Spleen (tissue), 13 donors: ENCODE measurements at places on chromosomes 1 and 21.

DNA sequence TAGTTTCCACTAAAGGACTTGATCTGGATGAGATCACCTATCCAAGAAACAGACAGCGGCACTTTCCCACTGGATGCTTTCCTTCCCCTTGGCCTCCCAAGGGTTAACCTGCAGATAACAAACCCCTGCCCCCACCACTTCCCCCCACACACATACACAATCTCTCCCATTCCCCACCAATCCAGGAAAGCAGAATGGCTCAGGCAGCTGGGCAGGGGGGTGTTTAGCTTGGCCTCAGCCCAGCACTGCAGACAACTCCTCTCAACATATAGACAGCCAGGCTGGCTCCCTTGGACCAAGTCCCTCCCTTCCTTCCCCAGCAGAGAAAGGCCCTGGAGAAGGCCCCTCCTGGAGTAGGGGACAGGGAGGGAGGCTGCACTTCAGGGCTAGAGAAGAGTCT lies 24.6 kb downstream of the PLEKHA6 start:
- no peak for DNase-seq

DNA sequence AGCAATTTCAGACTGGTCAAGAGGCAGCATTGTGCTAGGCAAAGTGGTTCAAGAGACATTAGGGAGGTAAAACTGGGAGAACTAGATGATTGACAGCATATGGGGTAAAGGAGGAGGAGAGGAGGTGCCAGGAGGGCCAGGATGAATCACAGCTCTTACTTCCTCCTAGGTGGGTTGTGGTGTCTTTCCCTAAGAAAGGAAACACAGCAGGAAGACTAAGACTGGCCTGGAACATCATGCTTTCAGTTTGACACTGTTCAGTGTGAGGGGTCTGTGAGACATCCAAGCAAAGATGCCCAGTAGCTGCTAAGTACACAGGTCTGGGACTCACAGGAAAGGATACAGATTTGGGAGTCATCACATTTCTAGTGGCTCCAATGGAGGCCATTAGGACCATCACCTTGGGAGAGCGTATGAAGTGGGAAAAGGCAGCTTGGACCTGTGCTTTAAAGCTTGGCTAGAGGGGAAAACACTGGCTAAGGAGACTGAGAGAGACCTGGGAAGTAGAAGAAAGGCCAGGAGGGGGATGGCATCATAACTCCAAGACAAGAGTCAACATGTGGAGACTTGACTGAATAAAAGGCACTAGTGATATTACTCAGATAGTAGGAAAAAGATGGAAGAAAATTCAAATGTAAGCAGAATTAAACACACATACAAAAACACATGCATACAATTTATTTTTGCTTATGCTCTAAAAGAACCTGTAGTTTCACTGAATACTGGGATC lies 17.3 kb downstream of the CD58 start:
- DNase-seq = no peak

DNA sequence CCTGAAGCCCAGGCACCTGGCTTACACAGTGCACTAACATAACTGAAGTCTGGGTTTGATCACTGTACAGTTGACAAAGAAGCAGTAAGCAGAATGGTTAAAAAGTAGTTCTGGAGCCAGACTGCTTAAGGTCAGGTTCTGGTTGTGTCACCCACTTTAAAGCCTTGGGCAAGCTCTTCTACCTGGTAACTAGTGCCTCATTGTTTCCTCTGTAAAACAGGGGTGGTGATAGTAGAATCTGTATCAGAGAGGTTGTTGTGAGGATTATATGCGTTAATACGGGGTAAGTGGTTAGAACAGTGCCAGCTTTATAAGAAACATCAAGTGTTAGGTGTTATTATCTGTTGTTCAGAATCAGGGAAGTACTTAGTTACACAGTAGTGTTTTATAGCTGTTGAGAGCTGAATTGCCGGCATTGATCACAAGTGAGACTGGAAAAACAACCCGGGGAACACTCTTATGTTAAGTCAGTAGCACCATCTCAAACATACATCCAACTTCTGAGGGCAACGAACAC lies 3.7 kb downstream of the BACH1 start:
- DNase-seq = no peak

DNA sequence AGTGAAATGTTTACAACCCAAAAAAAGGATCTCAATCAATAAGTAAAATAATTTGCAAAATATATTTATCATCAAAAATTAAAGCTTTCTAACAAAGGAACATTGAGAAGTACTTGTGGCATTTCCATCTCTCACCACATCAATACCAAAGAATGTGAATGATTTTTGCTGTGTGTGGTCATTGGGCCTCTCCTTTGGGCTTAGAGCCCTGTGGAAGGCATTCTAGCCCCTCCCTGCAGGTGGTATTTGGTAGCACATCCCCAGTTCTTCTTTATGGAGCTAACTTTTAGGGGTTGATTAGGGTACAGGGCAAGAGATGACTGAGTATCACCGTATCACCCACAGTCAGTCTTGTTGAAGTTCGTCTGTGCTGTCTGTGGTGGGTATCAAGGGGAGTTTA lies 294.1 kb upstream of the SGIP1 start:
- no peak for DNase-seq

GRCh38 chr1:150183061-150183460 lies 33.3 kb downstream of the PLEKHO1 start:
- DNase-seq = no peak

DNA sequence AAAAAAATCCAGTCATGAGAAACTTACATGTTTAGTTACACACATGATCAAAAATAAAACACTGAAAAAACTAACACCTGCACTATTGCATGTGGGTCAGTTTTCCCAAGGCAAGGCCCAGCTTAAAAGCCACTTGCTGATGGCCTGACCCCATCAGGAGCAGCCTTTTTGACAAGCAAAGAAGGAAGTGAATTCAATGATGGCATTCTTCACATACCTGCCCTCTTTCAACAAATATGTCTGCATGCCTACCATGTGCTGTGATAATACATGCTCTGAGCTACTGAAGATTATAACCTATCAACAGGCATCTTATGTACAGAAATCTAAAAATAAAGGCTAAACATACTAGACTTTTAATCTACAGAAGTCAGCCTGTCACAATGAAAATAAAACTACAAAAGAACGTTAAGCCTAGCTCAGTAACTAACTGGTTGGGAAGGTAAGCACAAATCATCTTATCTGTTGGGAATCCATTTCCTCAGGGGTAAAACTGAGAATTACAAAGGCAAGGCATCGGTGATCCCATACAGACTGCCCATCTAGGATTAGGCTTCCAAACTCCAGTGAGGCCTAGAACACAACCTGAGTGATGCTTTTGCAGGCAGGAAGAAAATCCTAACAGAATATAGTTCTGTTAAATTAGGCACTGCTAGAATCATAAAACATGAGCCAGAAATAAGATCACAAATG lies 14.5 kb downstream of the SORT1 start:
- no peak for DNase-seq

- DNase-seq = no peak
Measured at GRCh38 chr1:87024936-87025540, 110.6 kb downstream of the HS2ST1 start.

- no peak for DNase-seq
Measured at GRCh38 chr1:63453232-63453631, 69.8 kb downstream of the ITGB3BP start.

- DNase-seq = no peak
Measured at GRCh38 chr1:22658385-22659163, 5.5 kb downstream of the C1QB start.

GRCh38 chr21:14869984-14870852 lies 194.6 kb downstream of the NRIP1 start:
- no peak for DNase-seq

GRCh38 chr1:211099393-211099792 lies 34.6 kb downstream of the KCNH1 start:
- no peak for DNase-seq

GRCh38 chr1:7387053-7387927 lies 383.8 kb upstream of the VAMP3 start:
- peak; percentile 47 for DNase-seq

DNA sequence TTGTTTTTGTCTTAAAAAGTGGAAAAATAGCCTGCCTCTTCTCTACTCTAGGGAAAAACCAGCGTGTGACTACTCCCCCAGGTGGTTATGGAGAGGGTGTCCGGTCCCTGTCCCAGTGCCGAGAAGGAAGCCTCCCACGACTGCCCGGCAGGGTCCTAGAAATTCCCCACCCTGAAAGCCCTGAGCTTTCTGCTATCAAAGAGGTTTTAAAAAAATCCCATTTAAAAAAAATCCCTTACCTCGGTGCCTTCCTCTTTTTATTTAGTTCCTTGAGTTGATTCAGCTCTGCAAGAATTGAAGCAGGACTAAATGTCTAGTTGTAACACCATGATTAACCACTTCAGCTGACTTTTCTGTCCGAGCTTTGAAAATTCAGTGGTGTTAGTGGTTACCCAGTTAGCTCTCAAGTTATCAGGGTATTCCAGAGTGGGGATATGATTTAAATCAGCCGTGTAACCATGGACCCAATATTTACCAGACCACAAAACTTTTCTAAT lies 35.0 kb upstream of the TDRD10 start:
- DNase-seq = peak; percentile 29

DNA sequence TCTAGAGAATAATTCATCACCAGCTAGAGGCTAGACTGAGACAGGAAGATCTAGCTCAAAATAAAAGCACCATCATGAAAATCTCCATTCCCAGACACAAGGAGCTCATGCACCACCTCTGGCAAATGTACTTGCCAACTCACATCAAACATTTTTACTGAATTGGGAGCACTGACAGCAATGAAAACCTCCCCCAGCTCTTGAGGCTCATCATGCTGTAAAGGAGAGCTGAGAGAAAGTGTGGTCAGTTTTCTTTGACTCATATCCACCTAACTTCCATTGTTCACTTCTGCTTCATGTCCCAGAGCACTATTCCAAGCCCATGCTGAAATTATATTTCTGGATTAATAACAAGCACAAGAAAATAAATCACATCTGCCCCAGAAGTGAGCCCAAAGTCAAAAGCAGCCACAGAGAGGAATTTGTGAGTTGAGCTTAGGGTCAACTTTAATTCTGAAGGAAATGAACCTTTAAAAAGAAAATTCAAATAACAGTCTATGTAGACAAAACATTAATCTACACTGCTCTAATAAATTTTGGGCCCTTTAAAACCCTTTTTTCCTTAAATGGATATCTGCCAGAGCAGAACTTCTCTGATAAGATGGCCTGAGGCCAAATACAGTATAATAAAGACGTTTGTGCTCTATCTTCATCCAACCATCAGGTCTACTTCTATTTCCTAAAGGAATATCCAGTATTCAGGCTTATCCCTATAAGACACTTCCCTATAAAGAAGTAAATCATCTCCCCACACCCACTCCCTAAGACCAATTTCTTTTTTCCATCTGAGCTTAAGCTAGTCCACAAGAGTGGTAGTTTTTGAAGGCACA lies 85.9 kb upstream of the ADAM30 start:
- DNase-seq = no peak

DNA sequence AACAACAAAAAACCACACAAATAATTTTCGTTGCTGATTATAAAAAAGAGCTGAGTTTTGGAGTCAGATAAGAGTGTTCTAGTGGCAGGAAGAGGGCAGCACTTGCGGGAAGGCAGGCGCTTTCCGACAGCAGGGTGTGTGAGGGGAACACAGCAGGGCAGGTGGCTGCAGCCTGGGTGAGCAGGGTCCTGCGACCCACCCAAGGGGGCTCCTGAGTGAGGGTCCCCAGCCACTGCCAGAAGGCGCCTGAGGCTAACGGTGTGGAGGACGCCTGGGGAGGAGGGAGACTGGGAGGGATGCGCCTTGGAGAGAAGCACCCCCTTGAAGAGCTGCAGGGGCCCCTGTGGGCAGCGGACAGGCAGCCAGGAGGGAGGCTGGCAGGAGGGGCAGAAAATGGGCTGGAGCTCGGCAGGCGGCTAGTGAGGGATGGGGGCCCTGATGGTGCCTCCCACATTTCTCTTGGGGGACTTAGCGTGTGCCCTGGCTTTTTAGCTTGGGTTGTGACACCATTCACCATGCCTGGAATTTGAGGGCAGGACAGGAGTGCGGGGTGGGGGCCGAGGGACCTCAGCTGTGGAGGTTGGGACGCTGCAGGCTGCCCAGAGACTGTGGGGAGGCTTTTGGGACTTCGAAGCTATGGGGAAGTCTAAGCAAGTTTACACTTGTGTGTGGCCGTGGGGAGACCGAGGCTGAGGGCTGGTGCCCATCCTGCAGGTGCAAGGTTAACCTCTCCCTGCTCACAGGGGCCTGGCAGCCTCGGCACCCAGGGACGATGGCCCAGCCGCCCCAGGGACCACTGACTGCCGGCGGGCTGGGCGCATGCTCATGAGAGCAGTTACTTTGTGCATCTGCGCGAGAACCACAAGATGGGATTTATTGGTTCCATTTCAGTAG lies 111.4 kb downstream of the SIK1 start:
- no peak for DNase-seq

GRCh38 chr1:93880731-93881130 lies 1.7 kb upstream of the DNTTIP2 start:
- DNase-seq = no peak

- no peak for DNase-seq
Measured at GRCh38 chr1:116806245-116806644, 52.0 kb downstream of the CD2 start.

DNA sequence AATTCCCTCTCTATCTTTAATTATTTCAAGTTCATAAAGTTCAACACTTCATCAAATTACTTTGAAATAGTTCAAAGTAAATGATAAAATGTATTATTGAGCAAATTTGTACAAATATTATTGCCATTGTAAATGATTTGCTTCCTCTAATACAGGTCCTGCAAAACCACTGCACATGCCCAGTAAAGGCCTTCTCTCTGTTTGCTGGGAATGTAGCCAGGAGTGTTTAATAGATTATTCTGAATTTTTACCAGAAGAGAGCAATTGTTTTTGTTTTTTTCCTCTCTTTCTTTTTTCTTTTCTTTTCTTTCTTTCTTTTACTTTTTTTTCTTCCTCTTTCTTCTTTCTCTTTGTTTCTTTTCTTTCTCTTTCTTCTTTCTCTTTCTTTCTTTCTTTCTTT lies 486.3 kb downstream of the PTBP2 start:
- DNase-seq = no peak

DNA sequence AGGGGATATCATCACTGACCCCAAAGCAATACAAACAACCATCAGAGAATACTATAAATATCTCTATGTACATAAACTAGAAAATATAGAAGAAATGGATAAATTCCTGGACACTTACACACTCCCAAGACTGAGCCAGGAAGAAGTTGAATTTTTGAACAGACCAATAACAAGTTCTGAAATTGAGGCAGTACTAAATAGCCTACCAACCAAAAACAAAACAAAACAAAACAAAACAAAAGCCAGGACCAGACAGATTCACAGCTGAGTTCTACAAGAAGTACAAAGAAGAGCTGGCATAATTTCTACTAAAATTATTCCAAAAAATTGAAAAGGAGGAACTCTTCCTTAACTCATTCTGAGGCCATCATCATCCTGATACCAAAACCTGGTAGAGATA lies 18.5 kb downstream of the CD84 start:
- no peak for DNase-seq

- no peak for DNase-seq
Measured at GRCh38 chr1:204623365-204623893, 62.1 kb downstream of the LRRN2 start.

GRCh38 chr1:185534801-185535200 lies 199.4 kb upstream of the HMCN1 start:
- DNase-seq = no peak
